ENCODE measurements at places on chromosomes 2 and 18.

GRCh38 chr2:197071213-197071612 lies 144.7 kb upstream of the PGAP1 start:
- no peak for DNase-seq

GRCh38 chr18:38221476-38222100 lies 656.0 kb upstream of the CELF4 start:
- DNase-seq, result no peak

GRCh38 chr18:76251691-76252090 lies 243.4 kb downstream of the ZNF516 start:
- DNase-seq, result no peak

DNA sequence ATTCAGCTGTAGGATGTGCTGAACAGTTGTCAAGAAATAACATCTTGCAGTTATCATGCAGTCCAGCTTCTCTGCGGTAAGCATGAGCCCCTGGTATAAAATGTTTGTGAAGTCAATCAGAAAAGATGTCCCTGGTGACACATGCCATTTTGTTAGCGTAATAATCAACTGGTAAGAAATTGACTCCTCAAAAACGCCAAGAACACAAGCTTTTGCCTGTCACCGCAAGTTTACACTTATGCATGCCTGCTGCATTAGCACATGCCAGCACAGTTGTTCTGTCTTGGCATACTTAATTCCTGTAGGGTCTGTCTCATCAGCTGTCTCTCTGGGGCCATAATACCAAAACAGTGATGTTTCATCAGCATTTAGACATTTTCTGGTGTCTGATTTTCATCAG lies 524.8 kb upstream of the DSEL start:
- no peak for DNase-seq

DNA sequence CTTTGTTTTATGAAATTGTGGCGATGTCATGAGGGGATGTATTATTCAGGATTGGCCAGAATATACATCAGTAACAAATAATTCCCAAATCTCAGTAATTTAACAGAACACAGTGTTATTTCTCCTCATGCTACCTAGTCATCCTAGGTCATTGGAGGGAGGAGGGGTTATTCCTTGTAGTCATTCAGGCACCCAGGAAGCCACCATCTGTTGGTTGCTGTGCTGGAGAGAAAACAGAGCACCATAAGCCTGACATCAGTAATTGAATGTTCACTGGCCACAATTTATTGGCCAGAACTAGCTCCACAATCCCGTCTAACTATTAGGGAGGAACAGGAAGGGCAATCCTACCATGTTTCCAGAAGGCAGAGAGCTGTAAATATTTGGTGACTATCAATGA lies 303.5 kb upstream of the CELF4 start:
- no peak for DNase-seq

GRCh38 chr18:26922313-26922712 lies 56.8 kb upstream of the AQP4 start:
- DNase-seq, result no peak

DNA sequence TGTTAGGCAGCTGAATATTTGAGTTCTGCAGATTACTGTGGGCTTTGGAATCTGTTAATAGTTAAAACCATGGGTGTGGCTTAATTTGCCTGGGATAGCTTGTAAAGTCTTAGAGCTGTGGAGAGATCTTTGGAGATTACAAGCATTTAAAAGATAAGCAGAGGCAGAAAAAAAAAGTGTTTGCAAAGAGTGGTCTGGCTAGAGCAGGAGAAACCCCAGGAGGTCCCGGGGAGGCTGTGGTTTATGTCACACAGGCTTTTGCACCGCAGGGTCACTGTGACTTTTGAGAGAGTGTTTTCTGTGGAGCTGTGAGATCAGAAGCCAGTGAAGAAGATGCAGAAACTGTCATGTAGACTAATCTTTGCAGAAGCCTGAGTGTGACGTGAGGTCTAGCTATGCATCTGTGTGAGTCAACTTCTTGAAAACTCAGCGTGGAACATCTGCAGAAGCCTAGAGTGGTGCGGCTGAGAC lies 49.0 kb downstream of the SETBP1 start:
- DNase-seq, result peak; percentile 96

GRCh38 chr2:22355816-22356433 lies 1029.1 kb upstream of the KLHL29 start:
- no peak for DNase-seq

- peak; percentile 51 for DNase-seq
Observed at GRCh38 chr2:18651842-18652774, 62.7 kb upstream of the NT5C1B start.

GRCh38 chr2:37300578-37300977 lies 24.1 kb downstream of the PRKD3 start:
- DNase-seq, result no peak

DNA sequence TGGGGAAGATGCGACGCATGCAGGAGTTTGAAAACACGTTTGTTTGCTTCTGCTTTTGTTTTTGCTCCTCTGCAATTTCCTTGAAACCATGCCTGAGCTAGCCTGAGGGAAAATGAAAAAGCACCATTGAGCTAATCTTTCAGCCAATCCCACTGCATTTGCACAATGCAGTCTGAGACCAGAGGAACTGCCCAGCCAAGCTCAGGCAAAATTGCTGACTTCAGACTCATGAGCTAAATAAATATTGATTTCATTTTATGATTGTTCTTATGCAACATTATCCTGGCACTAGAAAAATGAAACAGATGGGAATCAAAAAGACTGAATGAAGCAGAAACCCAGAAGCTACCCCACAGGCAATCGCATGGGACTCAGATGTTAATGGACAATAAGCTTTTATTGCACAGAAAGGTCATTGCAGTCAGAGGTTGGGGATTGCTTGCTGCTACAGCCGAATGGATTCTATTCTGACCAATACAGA lies 37.0 kb downstream of the TPRKB start:
- DNase-seq, result peak; percentile 2

GRCh38 chr18:57780706-57781347 lies 22.3 kb downstream of the ATP8B1 start:
- DNase-seq, result peak; percentile 88

DNA sequence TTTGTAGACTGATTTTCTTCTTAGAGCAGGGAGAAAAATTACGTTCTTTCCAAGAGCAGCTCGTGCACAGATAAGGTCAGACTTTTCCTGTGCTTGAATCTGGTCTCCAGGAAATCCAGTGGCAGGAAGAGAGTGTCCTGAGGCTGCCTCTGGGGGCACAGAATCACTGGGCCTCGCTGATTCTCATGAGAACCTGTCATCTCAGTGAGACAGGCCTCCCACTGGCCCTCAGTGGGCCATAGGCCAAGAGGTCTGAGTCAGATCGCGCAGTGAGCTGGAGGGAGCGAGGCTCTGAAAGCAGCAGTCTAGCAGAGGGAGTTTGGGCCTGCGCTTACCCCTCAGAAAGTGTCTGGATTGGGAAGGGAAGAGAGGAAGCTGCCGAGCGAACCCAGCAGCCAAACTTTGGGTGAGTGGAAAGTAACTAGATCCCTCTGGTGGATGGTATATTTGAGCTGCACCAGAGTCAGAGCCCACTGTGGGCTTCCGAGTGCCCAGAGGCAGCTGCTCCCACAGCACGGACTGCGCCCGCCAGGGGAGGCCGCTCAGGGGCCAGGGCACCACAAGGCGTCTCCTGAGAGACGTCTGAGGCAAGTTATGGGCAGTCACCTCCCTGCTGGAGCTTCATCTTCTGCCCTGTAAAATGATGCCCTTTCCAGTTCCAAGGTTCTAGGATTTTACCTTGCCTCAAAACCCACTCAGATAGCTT lies 8.2 kb downstream of the GDF7 start:
- peak; percentile 52 for DNase-seq

DNA sequence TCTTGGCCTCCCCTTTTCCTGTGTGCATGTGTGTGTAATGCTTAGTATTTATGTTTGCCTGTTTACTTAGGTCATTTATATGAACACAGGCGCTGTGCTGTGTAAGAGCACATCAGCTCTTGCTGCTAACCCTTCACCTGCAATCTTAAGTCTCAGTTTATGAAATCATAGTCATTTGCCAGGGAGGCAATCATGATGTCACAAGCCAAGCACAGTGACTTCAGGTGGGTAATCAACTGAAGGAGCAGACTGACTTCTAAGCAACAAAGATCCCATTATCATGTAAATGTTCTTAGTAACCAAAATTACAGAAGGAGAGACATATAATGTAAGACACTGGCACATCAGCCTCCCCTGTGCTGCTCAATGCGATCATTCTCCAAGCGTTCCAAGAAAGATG lies 386.3 kb upstream of the MEIS1 start:
- no peak for DNase-seq

GRCh38 chr2:190545093-190545492 lies 10.6 kb upstream of the NEMP2 start:
- DNase-seq, result no peak

- DNase-seq, result no peak
Observed at GRCh38 chr2:152012697-152013096, 86.1 kb downstream of the CACNB4 start.

DNA sequence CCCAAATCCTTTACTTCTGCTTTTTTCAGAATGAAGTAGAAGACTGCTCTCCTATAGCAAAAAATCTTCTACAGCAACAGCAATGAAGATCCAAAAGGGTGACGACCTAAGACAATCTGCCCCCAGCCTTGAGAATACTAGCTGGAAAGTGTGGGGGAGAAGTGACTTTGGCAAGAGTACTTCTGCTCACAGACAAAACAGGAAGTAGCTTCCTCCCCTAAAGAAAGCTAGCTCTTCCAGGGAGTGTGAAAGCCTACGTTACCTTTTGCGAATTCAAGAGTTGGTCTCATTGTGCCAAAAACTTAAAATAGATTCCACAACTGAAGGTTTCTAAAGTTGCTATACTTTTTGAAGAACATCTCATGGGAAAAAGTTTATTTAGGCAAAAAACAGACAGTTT lies 1069.2 kb upstream of the CHAC2 start:
- DNase-seq, result no peak

Data from fibroblast of villous mesenchyme (primary cell).